Mesenteric fat pad (tissue), 1 donor: ENCODE measurements at places on chromosomes 3 and 15.

- DNase-seq: no peak
Measured at GRCh38 chr15:39219608-39220007, 361.3 kb upstream of the THBS1 start.

GRCh38 chr15:31396881-31397560, 70.4 kb downstream of the KLF13 start:
- DNase-seq: peak; percentile 91

DNA sequence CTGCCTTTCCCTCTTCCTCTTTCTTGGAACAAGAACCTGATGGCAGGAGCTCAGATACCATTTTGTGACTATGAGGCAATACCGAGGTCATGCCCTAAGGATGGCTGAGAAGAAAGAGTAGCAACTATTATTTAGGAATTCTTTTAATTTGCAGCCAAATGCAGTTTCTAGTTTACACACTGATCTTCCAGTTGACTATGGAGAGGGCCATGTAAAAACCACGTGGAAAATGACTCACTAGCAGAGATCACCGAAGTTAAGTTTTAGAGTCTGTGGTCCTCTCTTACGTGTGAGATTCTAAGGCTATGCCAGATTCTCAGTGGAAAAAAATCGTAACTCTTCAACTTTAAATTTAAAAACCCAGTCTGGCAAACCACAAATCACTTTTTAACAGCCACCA, 7.8 kb downstream of the BNC1 start:
- no peak for DNase-seq

GRCh38 chr3:33868309-33868708, 69.9 kb downstream of the PDCD6IP start:
- DNase-seq: no peak

DNA sequence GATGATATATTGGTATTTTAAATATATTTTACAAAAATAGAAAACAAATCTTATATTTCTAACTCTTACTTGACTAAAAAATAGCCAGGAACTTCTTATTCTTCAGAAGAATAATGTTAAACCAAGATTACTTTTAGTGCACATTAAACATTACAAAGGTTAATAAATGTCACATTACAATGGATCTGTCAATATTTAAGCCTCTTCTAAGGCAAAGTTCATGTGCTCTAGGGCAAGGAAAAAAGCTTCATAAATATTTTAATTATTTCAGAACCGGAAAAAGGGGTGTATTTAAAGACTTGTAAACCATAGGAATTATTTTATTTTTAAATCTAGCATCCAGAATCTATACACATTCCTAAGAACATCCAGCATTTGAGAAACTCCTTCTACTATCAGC, 166.9 kb upstream of the ROBO2 start:
- no peak for DNase-seq

DNA sequence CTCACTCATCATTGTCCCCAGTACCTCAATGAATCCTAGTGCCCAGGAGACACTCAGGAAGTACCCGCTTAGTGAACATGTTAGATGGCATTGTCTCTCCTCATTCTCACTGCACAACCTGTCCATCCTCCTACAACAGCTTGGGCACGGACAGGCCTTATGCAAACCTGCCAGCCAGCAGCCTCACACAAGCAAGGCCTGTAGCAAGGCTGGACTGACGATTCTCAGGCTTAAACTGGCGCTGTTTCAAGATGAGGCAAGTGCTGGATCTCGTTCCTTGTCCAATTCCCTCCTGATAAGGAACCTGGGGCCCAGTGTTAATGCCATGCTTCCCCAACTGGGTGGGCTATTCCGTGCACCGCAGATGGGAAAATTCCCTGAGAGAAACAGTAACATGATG, 59.0 kb downstream of the CDCP1 start:
- DNase-seq: no peak

DNA sequence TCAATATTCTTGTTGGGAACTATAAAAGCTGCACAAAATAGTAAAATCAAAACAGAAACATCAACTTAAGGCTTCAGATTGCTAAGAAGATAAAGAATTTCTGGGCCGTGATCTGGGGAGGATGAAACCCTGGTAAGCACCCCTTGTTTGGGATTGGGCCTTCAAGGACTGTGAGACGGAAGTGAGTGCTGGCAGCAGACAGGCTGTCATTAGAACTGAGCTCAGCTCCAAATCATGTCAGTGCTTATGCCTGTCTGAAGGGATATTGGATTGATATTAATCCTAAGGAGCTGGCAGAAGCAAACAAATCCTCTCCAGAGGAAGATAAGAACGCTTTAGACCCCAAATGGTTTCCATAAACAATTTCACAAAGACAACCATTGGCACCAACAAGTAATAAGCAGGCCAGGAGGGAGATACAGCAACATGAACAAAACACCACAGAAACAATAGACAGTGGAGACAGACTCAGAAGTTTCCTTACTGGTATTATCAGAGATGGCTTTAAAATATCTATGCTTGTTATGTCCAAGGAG, 72.6 kb upstream of the CTXND1 start:
- DNase-seq: no peak

GRCh38 chr3:63352008-63352279, 73.8 kb downstream of the SYNPR start:
- DNase-seq: no peak

- no peak for DNase-seq
Measured at GRCh38 chr15:93372865-93373223, 283.8 kb upstream of the RGMA start.

GRCh38 chr3:40379674-40380306, 7.2 kb upstream of the ENTPD3 start:
- no peak for DNase-seq

- no peak for DNase-seq
Measured at GRCh38 chr15:90863987-90864386, 4.4 kb upstream of the FURIN start.

DNA sequence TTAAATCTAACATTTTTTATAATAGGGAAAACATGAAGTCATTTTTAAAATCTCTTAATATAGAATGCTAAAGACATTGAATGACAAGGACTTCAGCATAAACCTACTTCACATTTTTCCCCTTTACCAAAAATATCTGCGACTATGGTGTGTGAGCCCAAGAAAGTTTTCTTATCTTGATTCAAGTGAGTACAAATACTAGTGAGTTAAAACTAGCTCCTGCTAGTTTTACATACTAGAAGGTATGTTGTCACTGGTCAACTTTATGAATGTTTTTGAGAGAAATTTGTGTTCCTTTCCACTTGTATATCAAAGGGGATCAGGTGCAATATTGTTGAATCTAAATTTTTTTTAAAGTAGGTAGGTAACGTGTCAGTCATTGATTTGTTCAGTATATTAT, 152.4 kb upstream of the CGNL1 start:
- DNase-seq: no peak

DNA sequence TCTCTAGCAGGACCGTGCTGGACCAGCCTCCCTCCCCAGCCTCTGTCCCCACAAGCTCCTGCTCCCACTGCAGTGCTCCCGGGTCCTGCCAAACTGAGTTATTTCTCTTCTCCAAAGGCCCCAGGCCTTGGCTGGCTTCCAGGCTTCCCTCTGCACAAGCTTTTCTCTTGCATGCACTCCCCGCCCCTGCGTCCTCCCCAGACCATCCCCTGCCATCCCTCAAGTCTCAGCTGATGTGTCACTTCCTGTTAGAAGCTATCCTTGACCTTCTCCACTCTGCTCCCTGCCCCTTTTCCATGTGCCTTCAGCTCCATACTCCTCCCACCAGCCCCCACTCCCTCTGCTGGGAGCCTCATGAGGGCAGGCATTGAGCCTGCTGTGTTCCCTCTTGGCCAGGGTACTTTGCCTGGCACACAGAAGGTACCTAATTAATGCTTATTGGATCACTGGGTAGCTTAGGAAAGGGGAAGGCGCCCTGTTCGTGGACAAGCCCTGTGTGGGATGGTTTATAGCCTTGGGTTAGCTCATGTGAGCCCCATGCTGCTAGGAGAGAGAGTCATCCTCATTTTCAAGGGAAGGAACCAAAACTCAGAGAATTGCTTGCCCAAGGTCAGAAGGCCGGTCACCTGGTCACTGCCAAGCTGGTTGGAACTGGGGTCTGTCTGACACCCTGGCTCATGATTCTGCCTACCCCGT, 56.4 kb downstream of the FEM1B start:
- no peak for DNase-seq

DNA sequence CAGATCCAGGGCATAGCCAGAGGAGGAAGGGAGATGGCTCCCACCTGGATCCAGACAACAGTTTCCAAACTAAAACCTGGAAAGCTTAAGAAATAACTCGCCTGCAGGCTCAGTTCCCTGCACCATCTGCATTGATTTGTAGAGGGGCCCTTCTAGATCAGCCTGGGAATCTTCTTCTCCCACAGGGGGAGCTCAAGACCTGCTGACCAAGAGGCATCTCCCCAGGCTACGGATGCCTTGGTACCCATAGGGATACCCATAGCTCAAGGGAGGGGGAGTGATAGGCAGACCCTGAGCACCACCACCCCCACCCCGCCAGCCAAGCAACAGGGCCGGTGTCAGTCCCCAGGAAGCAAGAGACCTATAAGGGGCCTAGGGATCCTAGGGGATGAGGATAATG, 28.0 kb upstream of the DCLK3 start:
- no peak for DNase-seq

DNA sequence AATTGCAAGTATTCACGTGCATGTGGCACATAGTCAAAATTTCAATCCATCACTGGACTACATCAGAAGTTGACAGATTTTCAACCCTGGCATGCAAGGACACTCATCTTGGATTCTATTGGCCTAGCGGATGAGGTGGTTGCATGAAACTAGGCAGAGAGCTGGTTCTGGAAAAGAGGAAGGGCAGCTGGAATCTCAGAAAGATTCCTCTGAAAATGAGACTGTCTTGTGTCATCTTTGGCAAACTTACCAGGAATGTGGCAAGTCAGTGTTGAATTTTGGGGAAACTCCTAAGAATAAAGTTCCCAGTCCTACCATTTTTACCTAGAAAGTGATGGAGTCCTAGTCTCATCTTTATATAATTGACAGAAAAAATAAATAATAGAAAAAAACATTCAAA, 384.3 kb upstream of the NR2F2 start:
- no peak for DNase-seq

DNA sequence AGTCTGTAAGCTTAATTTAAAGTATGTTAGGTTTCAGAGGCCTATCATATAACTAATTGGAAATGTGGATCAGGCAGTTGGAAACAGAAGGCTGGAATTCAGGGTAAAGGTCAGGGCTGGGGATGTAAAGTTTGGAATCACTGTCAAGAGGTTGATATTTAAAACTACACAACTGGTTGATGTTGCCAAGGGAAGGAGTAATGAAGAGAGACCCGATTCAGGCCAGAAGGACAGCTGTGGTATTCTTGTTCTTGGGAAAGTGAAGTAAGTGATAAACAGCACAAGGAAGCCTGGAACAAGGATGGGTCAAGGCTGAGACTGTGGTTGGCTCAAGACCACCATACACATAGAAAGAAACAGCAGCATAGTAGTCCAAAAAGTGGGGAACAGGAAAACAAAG, 654.2 kb downstream of the NTRK3 start:
- no peak for DNase-seq

DNA sequence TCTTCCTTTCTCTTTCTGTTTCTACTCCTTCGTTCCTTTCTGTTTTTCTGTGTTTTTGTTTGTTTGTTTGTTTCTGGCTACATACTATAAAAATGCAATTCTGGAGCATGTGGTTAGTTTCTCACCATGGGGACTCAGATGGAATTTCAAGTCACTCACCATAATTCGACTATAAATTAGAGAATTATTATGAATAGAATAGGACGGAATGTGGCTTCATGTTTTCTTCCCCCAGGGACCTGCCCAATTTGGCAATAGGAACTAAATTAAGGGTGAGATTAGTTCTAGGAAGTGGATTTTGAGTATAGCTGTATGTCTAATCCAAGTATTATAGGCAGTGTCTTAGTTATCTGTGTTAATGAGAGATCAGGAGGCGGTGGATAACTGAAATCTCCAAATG, 96.9 kb downstream of the THSD4 start:
- no peak for DNase-seq

- no peak for DNase-seq
Measured at GRCh38 chr3:38960953-38961622, 90.7 kb downstream of the SCN11A start.

DNA sequence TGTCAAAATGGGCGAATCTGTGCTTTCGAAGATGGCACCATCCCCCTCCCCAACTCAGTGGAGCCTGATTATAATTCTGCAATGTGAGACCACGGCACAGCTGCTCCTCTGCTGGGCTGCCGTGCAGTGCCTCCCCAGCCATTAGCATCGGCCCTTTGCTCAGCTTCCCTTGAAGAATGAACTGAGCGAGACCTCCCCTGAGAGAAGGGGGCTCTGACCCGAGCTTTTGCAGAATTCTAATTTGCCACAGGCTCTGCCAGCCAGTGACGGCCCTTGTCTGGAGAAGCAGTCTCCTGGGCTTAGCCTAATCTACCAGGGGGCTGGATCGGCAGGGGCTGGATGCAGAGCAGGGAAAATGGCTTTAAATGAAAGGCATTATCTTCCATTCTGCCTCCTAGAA, 57.2 kb downstream of the GLDN start:
- no peak for DNase-seq

DNA sequence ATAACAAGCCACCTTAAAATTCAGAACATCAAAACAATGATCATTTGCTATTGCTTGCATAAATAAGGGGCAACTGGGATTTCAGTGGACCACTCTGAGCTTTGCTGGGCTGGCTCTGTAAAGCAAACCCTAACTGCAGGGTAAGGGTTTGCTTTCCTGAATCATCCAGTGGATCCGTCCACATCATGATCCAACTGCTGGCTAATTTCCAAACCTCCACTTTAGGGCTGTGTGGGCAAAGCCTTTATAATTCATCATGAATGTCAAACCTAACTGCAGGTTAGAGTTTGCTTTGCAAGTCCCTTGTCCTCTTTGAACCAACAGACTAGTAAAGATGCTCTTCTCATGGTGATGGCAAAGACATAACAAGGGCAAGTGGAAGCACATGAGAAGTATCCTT, 76.1 kb downstream of the SYNPR start:
- no peak for DNase-seq

- no peak for DNase-seq
Measured at GRCh38 chr3:158159714-158160113, 49.8 kb downstream of the RSRC1 start.

- DNase-seq: no peak
Measured at GRCh38 chr15:27694506-27695087, 404.5 kb downstream of the OCA2 start.

DNA sequence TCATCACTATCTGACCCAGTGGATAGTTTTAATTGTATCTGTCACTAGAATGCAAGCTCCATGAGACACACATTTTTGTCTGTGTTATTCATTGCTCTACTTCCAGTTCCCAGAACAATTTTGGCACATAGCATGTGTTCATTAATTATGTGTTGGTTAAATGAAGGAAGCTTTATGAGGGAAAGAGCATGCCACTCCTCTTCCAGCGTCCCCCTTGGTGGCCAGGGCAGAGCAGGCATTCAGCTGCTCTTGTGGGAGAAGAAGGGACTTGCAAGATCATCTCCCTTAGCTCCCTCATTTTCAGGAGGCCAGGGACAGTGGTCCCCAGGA, 489 bp upstream of the GALNT15 start:
- no peak for DNase-seq

GRCh38 chr3:108202834-108203233, 19.4 kb downstream of the IFT57 start:
- no peak for DNase-seq

GRCh38 chr3:155385896-155386625, 92.6 kb upstream of the STRIT1 start:
- DNase-seq: no peak

GRCh38 chr3:42654331-42655201, 1.1 kb downstream of the ZBTB47 start:
- DNase-seq: no peak
